Right lobe of liver (tissue), 6 donors: ENCODE measurements at places on chromosomes 11 and 22. TPM values are rescaled to one million over a fixed set of nuclear protein-coding genes. Genes with fewer than 3 reads are reported as not detected.

The SYT13 gene
- total RNA-seq = 0.12 TPM

- no peak for DNase-seq
These were observed 85.1 kb downstream of the TRIM44 start for GRCh38 chr11:35747668-35748067.

The OR52I2 gene
- total RNA-seq = not detected

The SMTNL1 gene
- total RNA-seq = not detected

- DNase-seq = peak; percentile 11
These were observed 92.8 kb upstream of the KCNQ1OT1 start for GRCh38 chr11:2792381-2793250.

DNA sequence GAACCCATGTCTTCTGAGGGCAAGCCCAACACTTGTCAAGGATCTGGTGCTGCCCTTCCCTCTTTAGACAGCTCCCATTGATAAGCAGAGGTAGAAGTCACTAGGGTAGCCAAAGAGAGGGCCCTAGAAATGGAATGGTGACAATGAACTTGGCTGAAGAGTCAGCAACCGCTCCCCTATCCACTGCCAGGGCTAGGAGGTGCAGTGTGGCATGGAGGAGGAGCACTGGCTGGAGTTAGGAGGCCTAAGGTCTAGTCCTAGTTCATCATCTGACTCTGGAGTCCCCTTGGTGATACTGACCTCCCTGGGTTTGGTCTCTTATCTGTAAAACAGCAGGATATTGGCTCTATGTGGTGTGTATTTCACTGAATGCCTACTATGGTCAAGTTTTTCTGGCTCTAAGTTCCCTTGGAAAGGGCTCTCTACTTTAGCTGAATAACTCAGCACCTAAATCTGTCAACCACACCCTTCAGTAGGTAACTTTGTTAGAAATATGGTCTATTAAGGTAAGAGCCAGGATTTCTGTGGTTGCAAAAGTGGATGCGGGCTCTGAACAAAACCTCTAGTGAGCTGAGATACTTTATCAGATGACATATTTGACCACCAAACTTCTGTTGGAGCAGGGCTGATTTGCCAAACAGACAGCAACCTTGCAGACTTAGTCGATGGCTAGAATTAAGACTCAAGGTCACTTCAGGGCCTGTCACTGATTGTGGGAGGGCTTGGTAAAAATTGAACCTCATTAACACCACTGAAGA lies 10.5 kb downstream of the TIMP3 start:
- DNase-seq = no peak
